ENCODE measurements at places on chromosomes 1 and 21.

DNA sequence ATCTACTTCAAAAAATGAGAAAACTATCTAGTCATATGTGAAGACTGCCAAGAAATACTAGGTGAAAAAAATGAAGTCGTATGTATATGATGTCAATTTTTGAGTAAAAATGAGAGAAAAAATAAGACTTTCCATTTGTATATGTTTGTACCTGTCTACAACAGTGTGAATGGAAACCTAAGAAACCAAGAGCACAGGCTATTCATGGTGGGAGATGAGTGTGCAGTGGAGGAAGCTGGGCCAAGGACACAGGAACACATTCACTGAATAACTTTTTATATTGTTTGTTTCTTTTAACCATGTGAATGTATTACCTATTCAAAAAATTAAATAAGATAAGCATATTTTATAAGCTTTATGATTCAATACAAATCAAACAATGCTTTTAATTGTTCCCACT, 67.0 kb downstream of the ERO1B start:
- no peak overlapping the region for H3K27ac ChIP-seq
- no peaks in the 10 kb centered on the region for H3K27me3 ChIP-seq
- no peaks in the 10 kb centered on the region for H3K4me1 ChIP-seq
- no peak overlapping the region for H3K4me3 ChIP-seq

GRCh38 chr1:29984166-29984861, 739.1 kb downstream of the MATN1 start:
- no peak for DNase-seq
- H3K27ac ChIP-seq = no peak overlapping the region
- no peak overlapping the region for H3K4me3 ChIP-seq
- no peaks in the 10 kb centered on the region for H3K36me3 ChIP-seq
- peaks cover 74% of the 10 kb centered on the region for H3K27me3 ChIP-seq

DNA sequence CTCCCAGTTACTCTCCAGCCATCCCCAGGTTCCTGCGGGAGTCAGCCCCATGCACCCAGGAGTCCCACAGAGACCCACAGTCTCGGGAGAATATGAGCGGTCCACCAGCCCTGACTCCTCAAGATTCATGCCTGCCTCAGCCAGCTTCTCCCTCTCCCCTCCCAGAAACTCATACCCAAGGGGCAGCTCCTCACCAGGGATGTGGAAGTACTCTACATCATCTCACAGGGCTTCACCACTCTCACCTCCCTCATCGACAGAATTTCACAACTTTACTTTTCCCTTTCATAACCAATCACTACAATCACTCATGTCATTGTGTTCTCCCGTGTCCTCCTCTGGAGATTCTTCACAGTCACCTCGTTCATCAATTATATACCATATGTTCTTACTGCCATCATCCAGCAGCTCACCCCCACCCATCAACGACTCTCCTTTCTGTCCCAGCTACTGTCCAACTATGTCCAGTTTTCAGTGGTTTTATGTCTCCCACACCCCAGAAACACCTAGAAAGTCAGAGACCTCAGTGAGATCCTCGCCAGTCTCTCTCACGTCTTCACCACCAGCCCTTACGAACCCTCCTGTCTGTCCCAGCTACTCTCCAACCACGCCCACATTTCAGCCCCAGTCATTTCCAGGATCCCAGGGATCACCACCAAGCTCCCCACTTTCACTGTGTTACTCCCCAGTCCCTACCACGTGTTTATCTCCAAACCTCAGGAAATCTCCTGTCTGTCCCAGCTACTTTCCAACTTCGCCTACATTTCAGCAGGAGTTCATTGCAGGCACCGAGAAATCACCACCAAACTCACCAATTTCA, 1530.1 kb upstream of the TPTE start:
- peaks cover 46% of the 10 kb centered on the region for H3K27me3 ChIP-seq
- DNase-seq = no peak
- no peaks in the 10 kb centered on the region for H3K36me3 ChIP-seq
- H3K4me3 ChIP-seq = no peak overlapping the region
- no peaks in the 10 kb centered on the region for H3K4me1 ChIP-seq

GRCh38 chr1:64940025-64940424, 26.3 kb downstream of the JAK1 start:
- H3K27me3 ChIP-seq = no peaks in the 10 kb centered on the region
- peaks cover 2% of the 10 kb centered on the region for H3K36me3 ChIP-seq
- DNase-seq = no peak
- peaks cover 66% of the 10 kb centered on the region for H3K4me1 ChIP-seq
- H3K27ac ChIP-seq = no peak overlapping the region
